ENCODE measurements at places on chromosomes 3 and 15. TPM values are rescaled to one million over a fixed set of nuclear protein-coding genes. Genes with fewer than 3 reads are reported as not detected.

NOX5 gene
- 0.09 TPM for total RNA-seq

FILIP1L gene
- 74.7 TPM for total RNA-seq

PLOD2 gene
- total RNA-seq = 239 TPM

UBR1 gene
- total RNA-seq = 33.6 TPM

KLHL6 gene
- under 0.01 TPM for total RNA-seq

Data from smooth muscle cell of bladder (primary cell).